ENCODE measurements at places on chromosomes 2 and 18. TPM values are rescaled to one million over a fixed set of nuclear protein-coding genes. Genes with fewer than 3 reads are reported as not detected.

The RNF144A gene
- total RNA-seq, result 0.99 TPM

The GPATCH11 gene
- 2.4 TPM for total RNA-seq

The SEC11C gene
- total RNA-seq, result 42.3 TPM

The CFAP221 gene
- total RNA-seq, result not detected

The SERTAD2 gene
- total RNA-seq, result 15.4 TPM

The TDRD15 gene
- not detected for total RNA-seq

The ARHGAP15 gene
- total RNA-seq, result not detected

The ALLC gene
- total RNA-seq, result not detected

The BCL11A gene
- 10.8 TPM for total RNA-seq

The CHRNG gene
- not detected for total RNA-seq

The RTP5 gene
- total RNA-seq, result not detected

The WDFY1 gene
- total RNA-seq, result 54.9 TPM

The ANKRD53 gene
- not detected for total RNA-seq

The GPR17 gene
- total RNA-seq, result not detected

The EVX2 gene
- total RNA-seq, result not detected

The RDH14 gene
- total RNA-seq, result 23.6 TPM

The BOK gene
- 48.3 TPM for total RNA-seq

The ZNG1B gene
- total RNA-seq, result 17.9 TPM

The MC5R gene
- not detected for total RNA-seq

The CROCC2 gene
- total RNA-seq, result not detected

The SCYGR4 gene
- total RNA-seq, result not detected

The SLC40A1 gene
- 0.79 TPM for total RNA-seq

The IL1RN gene
- total RNA-seq, result 163 TPM
